Fibroblast of skin of right biceps (primary cell): ENCODE measurements at places on chromosomes 11 and 22.

DNA sequence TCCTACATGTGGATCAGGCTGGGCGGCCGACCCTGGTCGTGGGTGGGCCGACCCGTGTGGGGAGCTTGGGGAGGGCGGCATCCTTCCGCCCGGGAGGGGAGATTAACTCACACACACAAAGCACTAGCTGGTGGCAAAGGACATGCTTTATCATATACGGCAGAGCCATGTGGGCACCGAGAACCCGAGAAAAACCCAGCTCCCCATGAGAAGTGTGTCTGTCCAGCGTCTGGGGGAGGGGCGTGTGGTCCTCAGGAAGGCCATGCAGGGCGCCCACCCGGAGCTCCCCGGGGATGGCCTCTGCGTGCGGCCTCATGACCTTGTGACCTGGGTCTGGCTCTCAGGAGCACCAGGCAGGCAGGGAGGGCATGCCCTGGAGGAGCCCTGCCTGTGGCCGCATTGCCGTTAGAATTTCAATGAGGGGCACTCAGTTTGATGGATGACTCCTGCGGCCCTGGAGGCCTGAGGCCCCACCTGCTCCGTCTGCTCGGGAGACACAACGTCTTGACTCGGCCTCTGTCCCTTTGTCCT lies 39.4 kb upstream of the TOLLIP start:
- no peak for DNase-seq

GRCh38 chr22:32326647-32327046 lies 31.0 kb upstream of the RFPL3 start:
- DNase-seq = no peak

DNA sequence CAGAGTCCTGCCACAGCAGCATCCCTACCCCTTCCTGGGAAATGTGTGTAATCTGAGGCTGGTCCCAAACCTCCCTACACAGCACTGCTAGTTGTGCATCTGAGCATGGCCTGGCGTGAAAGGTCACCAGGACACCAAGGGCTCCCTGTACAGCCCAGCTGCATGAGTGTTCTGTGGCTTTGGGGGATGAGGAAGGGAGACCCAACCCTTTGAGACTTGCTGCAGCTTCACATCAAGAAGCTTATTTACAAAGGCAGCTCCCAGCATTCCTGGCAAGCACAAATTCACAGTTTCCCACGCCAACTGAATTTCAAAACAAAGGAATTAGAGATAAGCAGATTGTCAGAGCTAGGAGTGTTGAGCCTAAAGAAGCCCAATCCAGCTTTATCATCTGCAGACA lies 32.2 kb downstream of the CSNK2A3 start:
- DNase-seq = no peak

- no peak for DNase-seq
These were observed 34.2 kb downstream of the ABTB2 start for GRCh38 chr11:34323601-34324000.

- no peak for DNase-seq
These were observed 5.5 kb upstream of the PANX3 start for GRCh38 chr11:124605719-124606118.

DNA sequence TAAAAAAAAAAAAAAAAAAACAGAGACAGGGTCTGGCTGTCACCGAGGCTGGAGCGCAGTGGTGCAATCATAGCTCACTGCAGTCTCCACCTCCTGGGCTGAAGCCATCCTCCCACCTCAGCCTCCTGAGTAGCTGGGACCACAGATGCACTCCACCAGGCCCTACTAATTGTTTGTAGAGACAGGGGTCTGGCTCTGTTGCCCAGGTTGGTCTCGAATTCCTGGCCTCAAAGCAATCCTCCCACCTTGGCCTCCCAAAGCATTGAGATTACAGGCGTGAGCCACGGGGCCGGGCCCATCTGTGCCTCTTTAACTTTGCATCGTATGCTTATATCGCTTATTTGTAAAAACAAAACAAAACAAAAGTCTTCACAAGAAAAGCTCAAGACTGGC lies 3.1 kb downstream of the CPT1A start:
- DNase-seq = no peak

- no peak for DNase-seq
These were observed 50.1 kb upstream of the PHOX2A start for GRCh38 chr11:72293910-72294615.
